ENCODE measurements at places on chromosomes 7 and 10.

DNA sequence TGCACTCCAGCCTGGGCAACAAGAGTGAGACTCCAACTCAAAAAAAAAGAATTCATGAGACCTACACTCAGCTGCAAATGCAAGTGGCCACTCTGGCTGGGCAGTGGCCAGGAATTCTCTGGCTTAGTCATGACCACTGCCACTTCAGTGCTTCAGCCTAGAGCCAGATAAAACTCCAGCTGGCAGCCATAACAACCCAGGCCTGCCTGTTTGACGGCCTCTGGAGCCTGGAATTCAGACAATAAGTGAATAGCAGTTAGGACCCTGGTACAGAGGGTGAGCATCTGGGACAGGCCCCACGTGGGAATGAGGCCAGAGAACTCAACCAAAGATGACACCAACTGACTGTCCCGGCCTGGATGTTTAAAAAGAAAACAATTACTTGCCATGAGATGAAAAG is 18.9 kb downstream of the RCC1L start:
- DNase-seq = peak; percentile 94

DNA sequence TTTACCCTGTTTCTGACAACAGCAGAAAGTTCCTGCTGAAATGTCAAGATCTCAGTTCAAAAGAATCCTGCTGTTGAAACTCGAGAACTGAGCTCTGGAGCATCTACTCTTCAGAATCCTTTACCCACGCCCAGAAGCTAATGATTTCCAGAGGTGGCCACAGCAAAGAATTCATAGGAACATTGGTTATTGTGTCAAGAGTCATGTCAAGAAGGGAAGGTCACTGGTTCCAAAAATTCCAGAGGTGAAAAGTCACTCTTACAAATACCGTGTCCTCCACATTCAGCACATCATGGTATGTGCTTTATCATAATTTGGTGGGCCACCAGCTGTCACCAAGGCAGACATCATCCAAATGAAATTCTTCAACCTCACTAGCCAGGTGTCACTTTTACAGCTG is 394.4 kb upstream of the NPVF start:
- no peak for DNase-seq

DNA sequence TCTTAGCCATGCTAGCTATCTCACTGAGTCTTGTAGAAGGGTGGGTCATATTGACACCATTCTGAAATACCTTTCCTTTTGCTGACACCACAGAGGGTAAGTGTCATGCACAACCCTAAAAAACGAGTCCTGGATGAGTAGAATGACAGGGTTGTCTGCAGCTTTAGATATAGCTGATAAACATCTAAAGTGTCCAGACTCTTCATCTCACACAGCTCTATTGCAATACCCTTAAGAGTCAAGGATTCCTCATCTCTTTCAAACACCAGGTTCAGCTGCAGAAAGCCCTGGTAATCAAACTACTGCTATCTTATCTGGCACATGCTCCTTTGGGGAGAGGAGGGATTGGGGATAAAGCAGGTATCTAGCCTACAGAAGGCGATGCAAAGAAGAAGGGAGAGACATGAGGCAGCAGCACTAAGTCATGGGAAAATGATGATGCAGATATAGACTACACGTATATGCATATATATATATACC is 127.0 kb downstream of the ANK3 start:
- no peak for DNase-seq

DNA sequence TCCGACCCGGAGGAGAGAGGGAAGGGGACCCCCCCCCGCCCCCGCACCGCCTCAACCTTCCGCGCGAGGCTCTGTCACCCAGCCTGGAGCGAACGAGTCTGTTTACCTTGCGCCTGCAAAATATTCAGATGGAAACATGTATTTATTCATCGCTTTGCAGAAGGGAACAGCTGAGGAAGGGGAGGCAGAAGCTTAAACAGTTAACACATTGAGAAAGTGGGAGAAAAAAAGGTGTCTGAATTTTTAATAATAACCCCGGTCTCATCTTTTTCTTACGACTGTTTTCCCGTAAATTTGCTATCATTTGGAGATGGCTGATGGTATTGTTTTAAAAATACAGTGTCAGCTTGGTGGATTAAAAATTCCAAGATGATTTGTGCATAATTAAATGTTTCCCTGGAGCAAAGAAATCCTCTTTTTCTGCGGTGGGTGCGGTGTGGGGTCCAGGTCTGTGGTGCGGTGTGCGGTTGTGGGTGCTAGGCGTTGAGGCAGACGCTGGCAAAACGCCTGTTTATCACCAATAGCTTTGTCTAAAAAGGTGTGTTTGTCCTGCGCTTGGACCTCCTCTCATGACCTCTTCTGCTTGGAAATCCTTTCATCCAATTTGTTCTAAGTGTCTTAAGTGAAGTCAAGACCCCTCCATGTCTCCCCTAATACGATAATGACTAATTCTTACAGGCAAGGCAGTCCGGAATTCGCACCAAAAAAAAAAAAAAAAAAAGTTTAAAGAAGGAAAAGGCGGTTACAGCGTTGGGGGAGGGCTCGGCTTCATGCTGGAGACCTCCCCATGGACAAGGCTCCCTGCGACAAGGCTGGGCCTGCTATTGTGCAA is 1.6 kb downstream of the UNCX start:
- DNase-seq = no peak

- no peak for DNase-seq
These were observed 998.7 kb downstream of the LRMDA start for GRCh38 chr10:76430061-76430645.

DNA sequence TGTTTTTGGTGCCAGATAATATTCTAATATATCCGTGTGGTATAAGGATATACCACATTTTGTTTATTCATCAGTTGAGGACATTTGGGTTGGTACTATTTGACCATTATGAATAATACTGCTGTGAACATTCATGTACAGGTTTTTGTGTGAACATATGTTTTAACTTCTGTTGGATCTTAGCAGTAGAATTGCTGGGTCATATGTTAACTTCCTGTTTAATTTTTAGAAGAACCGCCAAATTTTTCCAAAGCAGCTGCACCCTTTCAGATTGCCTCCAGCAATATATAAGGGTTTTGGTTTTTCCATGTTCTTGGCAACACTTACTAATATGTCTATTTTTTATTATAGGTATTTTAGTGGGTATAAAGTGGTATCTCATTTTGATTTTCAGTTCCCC is 22.8 kb downstream of the VPS26A start:
- no peak for DNase-seq

DNA sequence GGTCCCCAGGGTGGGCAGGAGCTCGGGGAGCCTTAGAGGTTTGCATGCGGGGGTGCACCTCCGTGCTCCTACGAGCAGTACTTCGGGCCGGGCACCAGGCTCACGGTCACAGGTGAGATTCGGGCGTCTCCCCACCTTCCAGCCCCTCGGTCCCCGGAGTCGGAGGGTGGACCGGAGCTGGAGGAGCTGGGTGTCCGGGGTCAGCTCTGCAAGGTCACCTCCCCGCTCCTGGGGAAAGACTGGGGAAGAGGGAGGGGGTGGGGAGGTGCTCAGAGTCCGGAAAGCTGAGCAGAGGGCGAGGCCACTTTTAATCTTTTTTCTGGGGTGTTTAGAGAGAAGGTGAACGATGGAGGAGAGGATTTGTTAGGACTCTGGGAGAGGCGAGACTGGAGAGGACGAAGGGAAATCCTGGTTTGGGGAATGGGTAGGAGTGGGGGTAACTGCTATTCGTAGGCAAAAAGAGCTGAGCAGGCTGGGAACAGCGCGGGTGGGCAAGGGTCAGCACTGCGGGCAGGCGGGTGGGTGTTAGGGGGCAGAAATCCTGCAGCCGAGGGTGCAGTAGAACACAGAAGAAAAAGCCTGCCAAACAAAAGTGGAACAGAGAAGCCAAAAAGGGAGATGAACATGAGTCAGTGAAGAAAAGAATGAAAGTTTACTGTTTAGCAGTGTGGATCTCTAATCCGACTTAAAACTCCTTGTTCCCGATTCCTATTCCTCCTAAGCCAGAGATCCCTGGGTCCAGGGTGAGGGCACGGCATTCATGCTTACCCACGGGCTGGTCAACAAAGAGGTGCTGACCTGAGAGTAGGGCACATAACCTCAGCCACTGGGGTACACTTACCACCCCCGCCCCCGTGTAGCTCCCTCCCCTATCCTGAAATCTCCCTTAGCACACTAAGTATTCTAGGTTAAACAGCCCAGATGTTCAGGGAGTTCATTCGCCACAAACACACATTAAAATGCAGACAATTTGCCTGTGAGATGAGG is 26.9 kb downstream of the PRSS2 start:
- peak; percentile 16 for DNase-seq

DNA sequence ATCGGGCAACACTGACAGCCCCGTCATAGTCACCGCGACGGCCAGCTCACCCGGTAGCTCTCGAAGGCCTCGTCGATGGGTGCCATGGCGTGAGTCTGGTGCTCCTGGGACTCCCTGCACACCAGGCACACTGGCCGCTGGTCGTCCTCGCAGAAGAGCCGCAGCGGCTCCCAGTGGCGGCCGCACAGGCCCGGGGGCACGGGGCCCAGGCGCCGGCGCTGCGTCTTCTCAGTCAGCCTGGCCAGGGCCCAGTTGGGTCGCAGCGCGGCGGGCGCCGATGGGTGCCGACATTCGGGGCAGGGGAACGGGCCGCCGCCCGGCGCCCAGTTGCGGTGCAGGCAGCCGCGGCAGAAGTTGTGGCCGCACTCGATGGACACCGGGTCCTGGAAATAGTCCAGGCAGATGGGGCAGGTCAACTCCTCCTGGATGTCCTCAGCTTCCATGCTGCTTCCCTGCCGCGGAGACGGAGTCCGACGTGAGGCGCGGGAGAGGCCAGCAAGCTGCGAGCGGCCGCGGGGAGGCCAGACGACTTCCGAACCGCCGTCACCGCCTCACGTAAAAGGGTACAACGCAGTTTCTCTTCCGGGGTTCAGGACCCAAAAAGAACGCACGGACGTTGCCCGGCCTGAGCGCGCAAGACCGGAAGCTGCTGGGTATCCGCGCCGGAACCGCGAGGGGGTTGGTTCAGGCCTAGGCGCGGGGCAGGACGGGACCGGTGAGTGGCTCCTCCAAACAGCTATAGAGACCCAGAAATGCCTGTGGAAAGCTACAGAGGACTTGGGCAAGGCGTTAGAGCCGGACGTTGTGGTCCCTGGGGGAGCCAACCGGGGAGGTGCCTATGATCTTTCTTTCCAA is at the start of gene TRIM4:
Gene TRIM4, minus strand, starts transcription at position 572 of the 855 bp plus-strand sequence. Its CDS starts 129 bp downstream, at position 443.
- DNase-seq = peak; percentile 95

DNA sequence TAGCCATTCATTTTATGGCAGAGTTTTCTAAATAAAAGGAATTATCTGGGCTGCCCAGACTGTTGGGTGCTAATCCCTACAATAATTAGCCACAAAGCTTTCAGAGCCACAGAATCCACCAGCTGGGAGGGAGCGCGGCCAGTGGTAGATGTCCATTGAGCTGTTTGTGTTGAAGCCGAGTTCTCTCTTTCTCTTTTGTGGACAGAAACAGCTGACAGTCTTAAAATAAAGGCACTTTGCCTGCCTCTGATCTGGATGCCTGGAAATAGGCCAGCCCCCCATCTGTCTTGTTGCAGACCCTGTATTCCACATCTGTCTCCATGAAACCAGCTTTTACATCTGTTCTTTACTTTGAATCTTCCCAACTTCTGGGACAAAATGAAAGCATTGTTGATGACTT is 66.1 kb downstream of the MTPN start:
- no peak for DNase-seq

DNA sequence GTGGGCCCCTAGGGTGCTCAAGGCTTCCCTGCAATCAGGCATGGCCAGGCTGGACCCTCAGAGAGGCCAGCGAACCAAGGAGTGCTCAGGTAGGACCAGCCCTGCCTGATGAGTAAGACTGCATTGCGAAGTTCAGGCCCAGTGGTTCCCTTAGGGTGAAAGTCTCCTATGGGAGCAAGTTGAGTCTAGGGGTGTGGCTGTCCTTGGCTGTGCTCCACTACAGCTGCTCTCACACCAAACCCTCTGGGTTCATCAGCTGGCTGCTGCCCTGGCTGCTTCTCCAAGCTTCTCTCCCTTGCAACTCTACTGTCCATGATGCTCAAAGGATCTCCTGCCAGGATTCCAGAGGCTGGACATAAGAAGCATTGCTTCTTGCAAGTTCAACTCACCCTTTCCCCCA is 18.7 kb downstream of the FAM25A start:
- no peak for DNase-seq

DNA sequence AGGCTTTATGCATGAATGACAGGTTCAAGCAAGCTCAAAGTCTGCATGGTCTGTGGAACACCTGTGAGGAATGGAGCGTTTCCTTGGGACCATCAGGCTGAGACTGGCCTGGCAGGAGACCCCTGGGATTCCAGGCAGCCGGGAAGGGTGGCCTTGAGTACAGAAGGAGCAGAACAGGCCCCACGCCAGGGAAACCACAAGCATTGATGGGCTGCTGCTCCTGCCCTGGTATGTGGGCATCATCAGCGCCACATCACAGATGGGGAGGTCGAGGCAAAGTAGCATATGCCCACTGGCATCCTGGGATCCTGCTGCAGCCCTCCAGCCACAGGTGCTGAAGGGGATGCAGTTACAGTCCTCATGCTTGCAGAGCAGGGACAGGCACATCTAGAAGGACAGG is 40.9 kb downstream of the ANTXRL start:
- no peak for DNase-seq

DNA sequence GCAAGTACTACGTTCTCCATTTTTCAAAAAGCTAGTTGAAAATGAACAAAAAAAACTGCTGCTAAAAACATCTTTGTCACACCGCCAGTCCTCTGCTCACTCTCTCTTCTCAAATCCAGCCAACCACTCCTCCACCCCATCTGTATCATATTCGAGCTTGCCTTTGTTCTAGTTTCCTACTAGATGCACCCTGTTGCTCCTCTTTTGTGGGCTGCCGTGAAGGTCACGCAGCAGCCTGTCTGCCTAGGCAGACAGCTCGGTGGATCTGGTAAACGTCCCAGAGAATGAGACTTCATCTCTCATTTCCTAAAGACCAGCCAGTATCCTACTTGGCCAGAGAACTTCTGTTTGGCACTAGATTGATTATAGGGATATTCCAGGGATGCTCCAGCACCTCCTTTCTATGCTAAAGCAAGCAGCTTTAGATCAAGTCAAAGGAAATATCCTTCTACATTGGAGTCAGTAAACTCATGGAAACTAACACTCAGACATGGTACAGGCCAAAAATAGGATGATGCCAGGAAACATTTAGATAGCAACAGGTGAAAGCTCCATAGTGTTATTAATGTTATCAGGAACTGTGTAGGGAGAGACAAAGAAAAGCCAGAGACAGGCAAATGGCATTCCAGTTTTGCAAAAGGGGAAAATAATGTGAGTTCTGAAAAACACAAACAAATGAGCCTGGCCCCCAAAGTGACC is 8.7 kb upstream of the PLXNA4 start:
- DNase-seq = no peak

- DNase-seq = no peak
These were observed 31.9 kb upstream of the PWWP2B start for GRCh38 chr10:132365102-132365501.

GRCh38 chr7:157047148-157047547 is 36.7 kb upstream of the MNX1 start:
- no peak for DNase-seq

DNA sequence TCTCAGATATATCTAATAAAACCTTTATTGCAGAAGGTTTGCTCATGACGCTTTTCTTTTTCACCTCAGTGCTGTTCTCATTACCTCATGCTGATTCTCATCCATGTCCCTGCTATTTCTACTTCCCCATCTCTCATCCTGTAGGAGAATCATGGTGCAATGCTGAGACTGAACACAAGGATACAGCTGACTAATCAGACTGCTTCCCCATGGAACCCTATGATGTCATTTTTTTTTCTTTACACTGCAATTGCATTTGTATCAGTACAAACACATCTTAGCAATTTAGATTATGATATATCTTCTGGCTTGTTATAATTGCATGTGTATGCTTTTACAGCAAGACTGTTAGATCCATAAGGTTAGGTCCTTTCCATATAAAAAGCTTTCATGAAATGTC is 93.7 kb downstream of the SEMA3A start:
- peak; percentile 5 for DNase-seq

Data from AG08396 (cell line).